ENCODE measurements at places on chromosomes 13 and 19. TPM values are rescaled to one million over a fixed set of nuclear protein-coding genes. Genes with fewer than 3 reads are reported as not detected.

Gene GATAD2A
- total RNA-seq, result 83.7 TPM

DNA sequence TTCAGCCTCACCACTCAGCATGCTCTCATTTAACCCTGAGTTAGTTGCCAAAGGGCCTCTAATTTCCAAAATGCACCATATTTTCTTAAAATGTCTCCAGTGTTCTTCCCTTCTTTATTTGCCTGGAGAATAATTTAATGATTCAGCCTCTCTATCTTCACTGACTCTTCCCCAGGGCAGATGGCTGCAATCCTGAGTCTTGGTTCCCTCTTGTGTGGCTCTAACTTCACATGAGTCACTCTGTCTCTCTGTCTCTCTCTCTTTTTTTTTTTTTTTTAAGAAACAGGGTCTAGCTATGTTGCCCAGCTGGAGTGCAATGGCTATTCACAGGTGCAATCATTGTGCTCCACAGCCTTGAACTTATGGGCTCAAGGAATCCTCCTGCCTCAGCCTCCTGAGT, 251.4 kb downstream of the VWA8 start:
- H3K27me3 ChIP-seq, result no peaks in the 10 kb centered on the region
- peaks cover 35% of the 10 kb centered on the region for H3K4me1 ChIP-seq
- no peak overlapping the region for H3K27ac ChIP-seq

DNA sequence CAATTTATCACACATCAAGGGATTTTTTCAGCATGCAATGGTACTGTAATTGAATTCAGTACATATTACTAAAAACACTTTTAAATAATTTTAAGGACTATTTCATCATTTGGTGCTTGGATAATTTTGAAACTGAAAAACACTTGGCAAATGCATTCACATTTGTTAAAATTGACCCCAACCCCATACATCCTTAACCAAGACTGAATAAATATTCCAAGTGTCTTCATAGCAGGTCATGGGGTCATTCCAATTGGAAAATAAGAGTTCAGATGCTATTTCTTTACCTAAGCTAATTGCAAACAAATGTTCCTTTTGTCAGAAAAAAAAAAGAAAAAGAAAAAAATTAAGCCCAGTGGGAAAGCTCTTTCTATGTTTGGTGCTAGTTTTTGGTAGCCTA, 516.4 kb upstream of the SPRY2 start:
- H3K4me1 ChIP-seq, result peaks cover 3% of the 10 kb centered on the region
- DNase-seq, result no peak
- H3K36me3 ChIP-seq, result no peaks in the 10 kb centered on the region
- H3K27ac ChIP-seq, result no peak overlapping the region

DNA sequence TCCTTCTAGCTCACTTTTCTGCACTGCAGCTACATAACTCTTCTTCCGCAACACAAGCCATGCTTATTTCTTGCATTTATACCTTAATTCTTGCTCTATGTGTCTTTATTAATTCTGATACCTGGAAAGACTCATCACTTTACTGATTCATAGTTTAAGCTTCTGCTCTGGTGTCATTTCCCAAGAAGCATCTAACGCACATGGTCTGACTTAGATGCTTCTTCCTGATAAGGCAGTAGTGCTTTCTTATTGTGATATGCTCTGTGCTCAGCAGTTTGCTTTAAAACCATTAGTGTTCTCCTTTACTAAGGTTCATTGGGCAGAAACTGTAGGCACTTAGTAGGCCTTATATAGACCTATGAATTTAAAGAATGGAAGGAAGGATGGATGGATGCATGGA, 66.4 kb downstream of the EPSTI1 start:
- no peaks in the 10 kb centered on the region for H3K27me3 ChIP-seq
- H3K36me3 ChIP-seq, result peaks cover 3% of the 10 kb centered on the region
- no peak overlapping the region for H3K4me3 ChIP-seq
- H3K4me1 ChIP-seq, result peaks cover 17% of the 10 kb centered on the region
